ENCODE measurements at places on chromosomes 6 and 20.
A peak's percentile ranks its signal among the peaks of the same experiment; 100 is the strongest.

DNA sequence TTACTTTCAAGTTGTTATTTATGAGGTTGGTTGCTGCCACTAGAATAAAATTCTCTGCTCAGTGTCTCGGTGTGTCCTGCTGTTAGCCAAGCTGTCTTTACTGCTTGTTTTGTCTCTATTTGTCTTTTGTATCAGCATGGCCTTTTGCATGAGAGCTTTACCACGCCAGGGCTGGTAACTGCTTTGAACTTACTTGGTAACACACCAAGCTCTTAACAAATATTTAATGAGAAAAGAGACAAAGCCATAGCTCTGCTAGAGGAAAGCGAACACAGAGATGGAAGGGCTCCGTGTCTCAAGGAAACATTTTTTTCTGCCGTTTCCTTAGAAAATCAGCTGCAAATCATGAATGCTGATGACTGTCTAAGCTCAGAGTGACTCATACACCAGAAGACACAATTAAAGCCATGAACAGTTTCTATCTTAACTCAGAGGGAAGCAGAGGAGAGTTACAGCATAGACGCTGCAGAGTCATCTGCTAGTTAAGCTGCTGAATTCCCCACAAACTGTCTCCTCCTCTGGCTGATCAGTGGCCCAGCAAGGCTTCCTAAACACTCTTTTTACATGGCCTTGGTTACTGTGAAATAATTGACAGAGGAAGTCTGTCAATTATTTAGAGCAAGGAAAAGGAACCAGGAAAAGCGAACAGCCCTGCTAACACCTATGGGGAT is 44.8 kb downstream of the AGPAT4 start:
- DNase-seq: peak; percentile 81

GRCh38 chr20:54195483-54196472 is 12.1 kb upstream of the PFDN4 start:
- no peak for DNase-seq

DNA sequence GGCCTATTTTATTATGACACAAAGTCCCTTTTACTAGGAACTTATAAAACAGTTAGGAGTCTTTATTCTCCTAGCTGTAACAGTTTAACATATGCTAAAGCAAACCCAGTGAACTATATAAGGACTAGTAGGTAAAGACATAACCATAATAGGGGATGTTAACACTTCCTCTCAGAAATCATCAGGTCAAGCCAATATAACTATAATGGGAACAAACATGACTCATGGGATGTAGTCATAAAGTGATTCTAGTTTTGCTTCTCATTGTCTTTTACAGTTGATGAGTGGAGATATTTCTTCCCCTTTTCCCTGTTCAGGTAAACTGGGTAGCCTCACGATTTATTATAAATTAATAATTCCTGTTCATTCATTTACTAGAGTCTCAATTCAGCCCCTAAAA is 9.7 kb downstream of the PTCHD4 start:
- DNase-seq: peak; percentile 5

GRCh38 chr20:10747019-10747418 is 73.2 kb upstream of the JAG1 start:
- DNase-seq: no peak

GRCh38 chr6:36028088-36028876 is 674 bp downstream of the MAPK14 start:
- DNase-seq: peak; percentile 45

GRCh38 chr20:3172933-3173609 is at the start of gene LZTS3:
Gene LZTS3, minus strand, starts transcription at chr20:3173549. Its CDS starts 6,386 bp downstream, at chr20:3167163.
- peak; percentile 81 for DNase-seq
